H7 (cell line): ENCODE measurements at places on chromosomes 2 and 18.

GRCh38 chr2:13414897-13415296, 698.2 kb downstream of the TRIB2 start:
- DNase-seq: no peak

- DNase-seq: no peak
These were observed 23.3 kb downstream of the MAPRE3 start for GRCh38 chr2:26993768-26994167.

GRCh38 chr18:26190506-26190905, 35.7 kb upstream of the TAF4B start:
- DNase-seq: no peak

DNA sequence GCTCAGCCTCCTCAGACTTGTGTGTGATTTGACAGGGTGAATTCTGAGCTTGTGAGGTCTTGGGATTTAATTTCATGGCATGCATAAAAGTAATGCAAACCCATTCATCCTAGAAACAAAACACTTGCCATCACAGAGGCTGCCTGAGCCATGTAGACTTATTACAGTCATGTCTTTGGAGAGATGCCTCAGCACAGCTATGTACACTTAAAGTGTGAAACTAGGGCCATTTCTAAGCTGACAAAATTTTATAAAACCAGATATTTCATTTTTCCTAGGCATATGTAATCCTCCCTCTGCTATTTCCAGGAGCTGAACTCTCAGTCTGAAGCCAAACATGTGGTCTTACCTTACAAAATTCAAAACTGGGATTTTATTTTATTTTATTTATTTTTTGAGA, 322.2 kb upstream of the SPHKAP start:
- DNase-seq: no peak

GRCh38 chr18:13501891-13502290, 224.5 kb downstream of the FAM210A start:
- no peak for DNase-seq

DNA sequence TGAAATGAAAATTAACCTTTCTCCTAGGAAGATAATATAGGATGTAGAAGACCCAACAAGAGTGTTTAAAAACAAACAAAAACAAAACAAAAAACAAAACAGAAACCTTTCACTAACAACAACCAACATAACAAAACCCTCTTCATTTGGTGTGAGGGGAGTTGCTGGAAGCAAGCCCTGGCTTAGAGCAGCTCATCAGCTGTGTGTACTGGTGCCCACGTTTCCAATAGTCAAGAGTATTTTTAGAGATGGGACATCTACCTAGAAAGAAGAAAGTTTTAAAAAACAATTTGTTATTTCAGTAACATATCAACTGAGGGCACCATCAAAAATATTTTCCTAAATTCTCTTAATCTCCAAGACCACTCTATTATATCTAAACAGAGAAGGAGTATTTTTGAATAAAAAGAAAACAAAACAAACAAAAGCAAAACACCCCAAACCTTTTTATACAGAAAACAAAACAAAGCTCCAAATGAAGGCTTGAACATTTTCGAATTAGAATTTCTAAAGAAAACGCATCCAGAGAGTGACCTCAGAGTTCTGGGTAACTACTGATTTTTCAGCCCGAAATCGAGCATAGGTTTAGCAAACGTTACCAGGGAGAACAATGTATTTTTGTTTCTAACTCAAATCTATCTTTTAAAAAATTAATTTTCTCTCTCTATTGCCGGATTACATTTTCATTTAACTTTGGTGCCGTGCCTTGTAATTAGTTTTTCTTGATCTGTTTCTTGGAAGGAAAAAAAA, 134.6 kb downstream of the INSIG2 start:
- no peak for DNase-seq

- DNase-seq: no peak
These were observed 124.3 kb downstream of the DHRS9 start for GRCh38 chr2:169193618-169194017.

DNA sequence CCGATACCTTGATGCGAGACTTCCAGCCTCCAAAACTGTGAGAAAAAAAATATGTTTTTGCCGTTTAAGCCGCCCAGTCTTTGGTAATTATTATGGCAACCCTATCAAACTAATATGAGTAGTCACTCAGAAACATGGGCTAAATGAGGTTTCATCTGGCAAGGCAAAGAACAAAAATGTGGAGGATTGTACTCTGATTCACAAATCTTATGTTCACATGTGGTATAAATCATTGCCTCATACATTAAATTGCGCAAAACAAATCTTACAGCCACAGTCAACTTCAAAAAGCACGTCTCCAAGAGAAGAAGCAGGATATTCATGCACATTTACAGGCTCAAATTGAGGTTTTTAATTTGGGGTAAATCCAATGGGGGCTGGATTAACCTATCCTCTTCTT, 1435.4 kb upstream of the LRRTM1 start:
- DNase-seq: no peak

- no peak for DNase-seq
These were observed 5.5 kb upstream of the RAX start for GRCh38 chr18:59278793-59279192.

- DNase-seq: no peak
These were observed 15.4 kb upstream of the STAT1 start for GRCh38 chr2:191029280-191029950.

DNA sequence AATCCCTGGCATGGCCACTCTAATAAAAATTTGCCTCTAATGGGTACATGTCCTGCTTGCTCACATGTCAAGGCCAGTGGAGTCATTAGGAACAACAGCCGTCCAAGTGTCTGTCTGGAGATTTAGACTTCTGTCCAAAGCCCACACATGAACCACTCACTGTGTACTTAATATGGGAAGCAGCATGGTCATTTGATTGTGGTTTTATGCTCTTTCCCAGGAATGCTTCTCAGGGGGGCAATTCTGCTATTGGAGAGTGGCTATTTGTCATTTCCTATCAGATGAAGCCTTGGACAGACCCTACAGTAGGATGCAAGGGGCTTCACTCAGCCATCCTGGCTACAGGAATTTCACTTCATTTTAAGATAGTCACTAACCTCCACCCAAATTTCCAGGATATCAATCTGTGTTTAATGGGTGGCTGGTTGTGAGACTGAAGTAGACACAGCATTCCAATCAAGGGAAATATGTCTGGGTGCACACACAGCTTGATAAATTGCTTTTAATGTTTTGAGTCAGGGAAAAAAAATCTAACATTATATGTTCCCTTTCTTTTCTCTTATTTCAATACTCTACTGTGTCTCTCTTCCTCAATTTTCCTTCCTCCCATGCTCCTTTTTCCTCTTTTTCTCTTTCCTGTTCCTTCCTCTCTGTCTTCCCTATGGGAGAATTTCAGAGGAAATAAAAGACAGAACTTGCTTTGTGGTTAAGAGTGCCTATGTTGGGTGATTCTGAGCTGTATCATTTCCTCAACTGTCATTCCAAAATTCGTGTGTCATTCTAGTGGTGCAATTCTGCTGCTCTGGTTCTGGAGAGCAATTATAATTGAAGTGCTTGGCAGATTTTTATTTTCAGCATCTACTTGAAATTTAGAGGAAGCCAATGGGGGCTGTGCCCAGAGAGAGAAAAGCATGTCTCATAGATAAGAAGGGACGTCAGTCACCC, 320.1 kb downstream of the OSR1 start:
- no peak for DNase-seq

DNA sequence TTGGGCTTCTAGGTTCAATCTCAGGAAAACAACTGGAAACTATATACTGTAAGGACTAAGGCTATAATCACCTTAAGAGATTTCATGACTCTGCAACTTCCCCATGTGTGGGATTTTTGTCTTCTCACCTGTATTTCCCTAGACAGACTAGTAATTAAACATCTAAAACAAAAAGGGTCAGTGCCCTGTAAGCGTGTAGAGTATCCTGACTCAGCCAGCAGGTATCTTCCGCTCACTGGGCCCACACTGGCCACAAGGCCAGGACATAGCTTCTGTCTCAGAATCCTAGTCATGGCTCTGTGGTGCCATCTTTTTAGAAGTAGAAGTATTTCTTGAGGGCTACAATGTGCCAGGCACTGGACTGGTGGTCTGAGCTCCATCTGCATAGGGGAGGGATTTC, 28.8 kb upstream of the KCMF1 start:
- DNase-seq: no peak

DNA sequence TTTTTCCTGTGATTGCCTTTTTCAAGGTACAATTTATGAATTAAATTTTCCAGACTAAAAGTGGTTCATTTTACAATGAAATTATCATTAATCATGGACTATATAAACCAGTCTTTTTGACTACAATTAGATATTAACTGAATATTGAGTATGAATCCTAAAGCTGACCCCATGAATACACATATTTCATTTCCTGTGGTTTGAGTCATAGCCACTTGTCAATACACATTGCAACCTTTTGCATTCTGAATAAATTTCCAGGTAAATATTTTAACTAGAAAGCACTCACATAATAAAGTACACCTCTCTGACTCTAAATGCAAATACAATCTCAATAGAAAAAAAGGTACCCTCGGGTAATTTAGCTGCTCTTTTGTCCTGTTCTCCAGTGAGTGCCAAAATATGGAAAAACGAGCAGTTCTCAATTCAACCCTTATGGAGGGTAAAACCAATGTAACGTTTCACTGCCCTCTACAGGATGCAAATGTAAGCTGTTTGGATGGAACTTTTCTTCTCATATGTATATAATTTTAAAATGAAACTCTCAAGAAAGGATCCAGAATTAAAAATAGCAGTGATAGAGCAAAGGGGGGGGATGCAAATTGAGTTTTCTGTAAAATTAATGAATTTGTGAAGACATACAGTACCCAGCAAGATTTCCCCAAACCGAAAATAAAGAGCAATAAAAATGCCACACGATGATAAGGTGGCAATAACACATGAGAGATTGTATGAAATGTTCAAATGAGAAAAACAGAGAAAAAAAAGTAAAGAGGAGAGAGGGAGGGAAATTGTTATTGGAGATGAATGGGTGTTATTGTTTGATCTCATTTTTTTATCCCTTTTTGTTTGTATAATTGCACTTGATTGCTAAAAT, 1795.7 kb upstream of the PIK3C3 start:
- DNase-seq: peak; percentile 4

DNA sequence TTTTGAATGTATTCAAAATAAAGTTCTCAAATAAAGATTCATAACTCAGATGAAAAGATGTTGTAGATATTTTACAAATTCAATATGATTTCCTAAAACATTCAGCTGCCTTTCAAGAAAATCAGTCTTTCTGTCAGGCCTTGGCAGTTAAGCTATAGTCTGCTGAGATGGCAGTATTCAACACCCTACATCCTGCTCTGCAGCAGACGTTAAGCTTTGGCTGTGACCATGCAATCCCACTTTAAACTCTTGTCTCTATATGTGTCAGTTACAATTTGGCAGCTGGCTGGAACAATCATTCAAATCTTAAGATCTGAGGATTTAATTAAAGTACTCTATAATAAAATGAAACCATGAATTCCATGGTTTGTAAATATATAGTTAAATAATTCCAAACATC, 567.3 kb upstream of the ZNF804A start:
- no peak for DNase-seq

DNA sequence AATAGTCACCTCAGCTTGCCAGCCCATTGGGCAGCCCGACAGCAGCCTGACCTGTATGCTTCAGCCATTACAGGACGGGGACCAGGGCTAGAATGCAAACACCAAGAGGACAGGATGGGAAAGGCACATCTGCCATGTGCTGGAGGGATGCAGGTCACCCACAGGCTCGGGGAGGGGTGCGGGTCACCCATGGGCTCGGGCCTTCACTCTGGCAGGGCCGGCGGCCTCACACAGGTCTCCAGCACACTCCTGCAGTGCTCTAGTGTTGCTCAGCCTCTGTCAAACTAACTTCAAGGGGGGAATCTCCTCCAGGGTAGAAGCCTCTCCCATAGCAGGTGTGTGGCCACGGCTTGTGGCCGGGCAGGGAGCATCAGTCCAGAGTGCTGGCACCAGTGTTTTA, 222.5 kb downstream of the SEPTIN10 start:
- no peak for DNase-seq

- DNase-seq: peak; percentile 39
These were observed 50.0 kb downstream of the NAB1 start for GRCh38 chr2:190698895-190699294.

DNA sequence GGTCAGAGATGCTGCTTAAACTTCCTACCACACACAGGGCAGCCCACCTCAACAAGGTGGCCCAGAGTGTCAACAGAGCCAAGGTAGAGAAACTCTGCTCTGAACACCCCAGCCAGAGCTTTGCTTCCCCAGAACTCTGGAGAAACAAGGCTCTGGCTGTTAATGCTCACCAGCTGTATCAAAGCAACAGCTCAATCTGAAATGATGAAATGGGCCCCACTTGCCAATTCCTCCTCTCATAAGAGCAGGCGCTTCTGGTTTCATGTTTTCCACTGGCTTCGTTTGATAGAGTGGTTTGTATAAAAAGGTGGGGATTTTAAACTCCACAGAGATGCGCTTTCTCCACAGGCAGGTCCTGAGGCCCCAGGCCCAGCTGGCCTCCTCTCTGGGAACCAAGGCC, 60.9 kb upstream of the TFCP2L1 start:
- no peak for DNase-seq

DNA sequence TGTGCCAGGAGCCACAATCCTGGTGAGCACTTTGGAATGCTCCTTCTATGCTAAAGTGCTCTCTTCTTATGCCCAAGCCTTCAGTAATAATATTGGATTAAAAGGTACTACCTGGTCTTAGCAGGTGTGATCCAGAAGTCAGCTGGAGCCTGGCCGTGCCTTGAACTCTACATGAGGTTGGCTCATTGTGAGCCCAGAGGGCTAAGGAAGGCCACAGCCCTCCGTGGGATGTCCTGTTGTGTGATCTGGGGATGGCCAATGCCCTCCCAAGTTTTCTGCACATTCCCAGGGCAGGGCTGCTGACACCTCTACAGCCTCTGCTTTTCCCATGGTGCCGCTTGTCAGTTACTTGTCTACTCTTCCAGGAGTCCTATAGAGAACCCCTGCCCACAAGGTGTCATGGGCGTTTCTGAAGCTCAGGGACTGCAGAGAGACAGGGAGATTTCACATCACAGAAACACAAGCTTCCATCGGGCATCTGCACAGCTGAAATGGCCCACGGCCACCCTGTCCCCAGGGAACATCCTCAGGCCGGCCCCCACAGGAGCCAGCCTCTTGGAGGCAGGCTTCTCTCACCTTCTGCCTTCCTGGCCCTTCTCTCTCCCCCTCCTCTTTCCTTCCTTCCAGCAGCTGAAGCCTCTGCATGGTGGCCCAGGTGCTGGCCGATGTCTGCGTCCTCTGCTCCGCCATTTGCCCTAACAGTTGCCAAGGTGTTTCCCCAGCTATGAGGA, 27.3 kb upstream of the GPR55 start:
- peak; percentile 13 for DNase-seq

DNA sequence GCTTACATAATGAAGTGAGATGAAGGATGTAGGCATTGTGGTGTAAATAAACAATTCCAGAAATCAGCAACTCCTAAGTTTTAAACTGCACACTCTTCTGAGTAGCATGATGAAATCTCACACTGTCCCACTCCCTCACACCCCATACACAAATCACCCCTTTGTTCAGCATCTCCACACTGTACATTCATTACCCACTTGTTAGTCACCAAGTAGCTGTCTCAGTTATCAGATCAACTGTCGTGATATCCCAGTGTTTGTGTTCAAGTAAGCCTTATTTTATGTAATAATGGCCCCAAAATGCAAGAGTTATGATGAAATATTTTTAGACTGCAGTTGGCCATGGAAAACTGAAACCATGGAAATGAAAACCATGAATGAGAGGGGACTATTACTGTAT, 135.7 kb downstream of the GRB14 start:
- DNase-seq: no peak

GRCh38 chr2:229050133-229050532, 221.0 kb downstream of the PID1 start:
- no peak for DNase-seq
